Left colon (tissue), 2 donors: ENCODE measurements at places on chromosomes 7 and 10.

DNA sequence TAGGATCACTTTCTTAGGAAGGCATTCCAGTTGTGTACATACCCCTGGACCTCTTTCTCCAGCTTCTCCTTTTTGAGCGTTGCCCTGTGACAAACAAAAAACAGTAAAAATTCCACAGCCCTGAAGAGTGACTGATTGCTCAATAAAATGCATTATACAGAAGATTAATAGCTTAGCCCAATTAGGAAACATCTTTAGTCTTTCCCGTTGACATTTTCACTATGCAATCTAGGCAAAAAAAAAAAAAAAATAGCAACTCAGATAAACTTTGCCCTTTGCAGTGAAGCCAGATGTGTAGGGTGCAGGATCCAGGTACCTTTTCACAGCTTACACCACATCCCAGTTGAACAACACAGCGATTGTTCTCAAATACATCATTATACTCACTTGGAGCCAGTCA lies 17.9 kb downstream of the COL28A1 start:
- DNase-seq = no peak

- no peak for DNase-seq
Observed at GRCh38 chr10:127989481-127990012, 82.6 kb downstream of the PTPRE start.

DNA sequence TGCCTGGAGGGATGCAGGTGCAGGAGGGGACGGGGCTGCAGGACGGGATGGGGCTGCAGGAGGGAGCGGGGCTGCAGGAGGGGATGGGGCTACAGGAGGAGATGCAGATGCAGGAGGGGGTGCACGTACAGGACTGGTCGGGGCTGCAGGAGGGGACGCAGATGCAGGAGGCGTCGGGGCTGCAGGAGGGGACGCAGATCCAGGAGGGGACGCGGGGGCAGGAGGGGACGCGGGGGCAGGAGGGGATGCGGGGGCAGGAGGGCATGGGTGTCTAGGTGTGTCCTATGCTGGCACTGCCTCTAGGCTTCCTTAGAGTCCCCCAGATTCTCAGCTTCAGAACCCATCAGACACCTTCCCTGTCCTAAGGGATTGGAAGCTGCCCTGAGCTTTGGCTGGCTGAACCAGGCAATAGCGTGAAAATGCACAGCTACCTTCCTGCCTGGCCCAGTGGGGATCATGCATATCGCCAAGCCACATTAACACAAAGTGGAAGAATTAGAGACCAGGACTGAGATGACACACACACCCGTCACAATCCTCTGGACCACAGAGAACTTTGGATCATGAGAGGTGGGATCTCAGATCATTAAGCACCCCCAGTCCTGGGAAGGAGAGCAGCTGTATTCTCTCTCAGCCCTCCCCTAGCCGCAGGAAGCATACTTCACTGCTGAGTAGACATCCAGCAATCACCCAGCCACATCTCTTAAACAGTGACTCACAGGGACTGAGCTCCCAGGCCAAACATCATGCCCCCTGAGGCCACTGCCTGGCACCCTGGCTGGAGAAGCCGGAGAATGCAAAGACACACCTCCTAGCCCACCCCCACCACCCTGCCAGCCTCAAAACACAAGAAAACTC lies 67.3 kb downstream of the VWA2 start:
- DNase-seq = no peak

DNA sequence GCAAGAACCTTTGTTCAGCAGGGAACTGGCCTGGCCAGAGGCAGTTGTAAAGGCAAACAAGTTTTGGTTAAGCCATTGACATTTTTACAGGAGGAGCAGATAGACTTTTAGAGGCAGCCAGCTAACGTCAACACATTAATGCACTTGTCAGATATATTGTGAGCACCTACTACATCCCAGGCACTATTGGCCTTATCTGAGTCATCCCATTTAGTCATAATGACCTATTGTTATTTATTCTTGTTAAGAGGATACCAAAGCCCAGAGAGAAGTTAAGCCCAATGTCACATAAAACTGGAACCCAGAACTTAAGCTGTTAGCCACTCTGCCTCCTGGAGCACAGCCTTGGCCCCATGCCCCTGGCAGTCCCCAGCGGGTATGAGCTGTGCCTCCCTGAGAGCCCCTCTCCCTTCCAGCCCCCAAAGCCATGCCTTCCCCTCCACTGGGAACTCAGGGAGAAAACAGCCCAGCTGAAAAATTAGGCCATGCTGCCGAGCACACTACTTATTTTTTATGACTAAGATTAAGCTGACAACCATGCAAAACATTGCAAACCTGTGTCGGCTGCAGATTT lies 32.7 kb upstream of the TRIM8 start:
- no peak for DNase-seq

DNA sequence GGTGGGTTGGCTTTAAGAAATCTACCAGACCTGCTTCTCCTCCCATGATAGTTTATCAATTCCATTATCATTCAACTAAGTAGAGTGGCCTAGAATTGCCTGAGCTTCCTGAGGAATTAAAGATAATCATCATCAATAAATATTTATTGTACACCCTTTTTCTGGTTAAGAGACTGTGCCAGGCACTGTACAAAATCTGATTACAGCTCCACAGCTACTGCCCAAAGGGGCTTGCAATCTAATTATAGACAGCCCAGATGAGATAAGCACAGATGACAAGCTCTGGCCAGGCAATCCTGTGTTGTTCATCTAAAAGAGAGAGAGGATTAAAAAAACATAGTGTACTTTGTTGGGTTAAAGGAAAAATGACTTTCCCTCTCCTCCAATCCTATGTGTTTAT lies 586.4 kb downstream of the GATA3 start:
- DNase-seq = no peak

DNA sequence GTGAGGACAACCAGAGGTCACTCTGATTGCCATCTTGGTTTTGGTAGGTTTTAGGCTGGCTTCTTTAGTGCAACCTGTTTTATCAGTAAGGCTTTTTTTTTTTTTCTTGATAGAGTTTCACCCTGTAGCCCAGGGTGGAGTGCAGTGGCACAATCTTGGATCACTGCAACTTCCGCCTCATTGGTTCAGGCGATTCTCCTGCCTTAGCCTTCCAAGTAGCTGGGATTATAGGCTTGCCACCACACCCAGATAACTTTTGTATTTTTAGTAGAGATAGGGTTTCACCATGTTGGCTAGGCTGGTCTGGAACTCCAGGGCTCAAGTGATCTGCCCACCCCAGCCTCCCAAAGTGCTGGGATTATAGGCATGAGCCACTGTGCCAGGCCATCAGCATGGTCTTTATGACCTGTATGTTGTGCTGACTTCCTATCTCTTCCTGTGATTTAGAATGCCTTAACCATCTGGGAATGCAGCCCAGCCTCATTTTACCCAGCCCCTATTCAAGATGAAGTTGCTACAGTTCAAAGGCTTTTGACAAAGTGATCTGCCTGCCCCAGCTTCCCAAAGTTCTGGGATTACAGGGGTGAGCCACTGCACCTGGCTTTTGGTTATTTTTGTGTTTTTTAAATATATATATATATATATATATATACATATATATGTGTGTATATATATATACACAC lies 7.0 kb upstream of the ZNF425 start:
- no peak for DNase-seq

GRCh38 chr10:10149899-10150298 lies 867.8 kb upstream of the CELF2 start:
- DNase-seq = no peak

DNA sequence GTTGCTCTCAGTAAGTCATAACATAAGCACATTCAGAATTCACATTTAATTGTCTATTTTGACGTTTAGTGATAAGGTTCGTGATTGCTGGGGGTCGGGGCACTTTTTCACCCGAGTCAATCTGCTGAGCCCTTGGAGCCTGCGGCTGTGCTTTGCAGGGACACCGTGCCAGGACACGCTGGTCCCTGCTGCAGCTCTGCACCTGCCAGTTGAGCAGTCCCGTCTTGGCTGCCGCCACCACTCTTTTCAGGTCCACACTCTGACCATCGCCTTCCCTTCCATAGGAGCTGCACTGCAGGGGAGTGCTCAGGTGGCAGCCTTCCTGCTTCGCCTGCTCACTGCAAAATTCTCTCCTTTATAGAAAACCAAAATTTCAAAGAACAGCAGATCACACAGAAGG lies 36.4 kb downstream of the CUL1 start:
- DNase-seq = no peak

DNA sequence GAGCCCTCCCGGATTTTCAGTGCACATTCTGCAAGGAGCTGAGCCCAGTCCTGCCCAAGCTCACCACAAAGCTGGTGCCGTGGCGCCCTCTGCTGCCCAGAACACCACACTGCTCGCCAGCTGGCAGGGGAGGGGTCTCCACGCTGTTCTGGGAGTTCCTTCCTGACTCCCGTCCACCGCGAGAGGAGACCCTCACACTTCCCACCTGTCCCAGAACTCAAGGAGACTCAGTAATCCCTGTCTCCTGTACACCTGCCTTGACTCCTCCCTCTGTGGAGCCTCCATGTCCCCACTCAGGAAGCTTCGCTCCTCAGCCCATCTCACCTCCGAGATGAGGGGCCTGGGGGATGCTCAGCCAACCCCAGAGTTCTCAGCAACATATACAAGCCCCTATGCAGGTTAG lies 11.3 kb downstream of the C10orf105 start:
- no peak for DNase-seq

DNA sequence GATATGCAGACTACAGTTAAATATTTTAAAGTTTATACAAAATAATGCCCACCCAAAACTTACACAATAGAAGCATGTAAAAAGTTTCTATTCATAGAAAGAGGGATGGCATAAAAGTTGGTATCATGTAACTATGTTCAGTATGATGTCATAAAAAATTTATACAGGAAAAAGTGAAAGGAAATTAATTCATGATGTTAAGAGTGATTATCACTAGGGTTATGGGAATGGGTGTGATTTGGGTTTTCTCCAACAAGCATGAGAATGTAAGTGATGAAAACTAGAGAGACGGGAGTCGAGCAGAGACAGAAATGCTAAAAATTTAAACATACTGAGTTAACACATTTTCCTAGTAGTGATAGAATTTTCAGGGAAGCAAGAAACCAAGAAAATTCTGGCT lies 52.7 kb downstream of the GDI2 start:
- no peak for DNase-seq

- no peak for DNase-seq
Observed at GRCh38 chr10:78199005-78199725, 165.5 kb downstream of the RPS24 start.

- no peak for DNase-seq
Observed at GRCh38 chr7:26167303-26167934, 15.4 kb downstream of the NFE2L3 start.

DNA sequence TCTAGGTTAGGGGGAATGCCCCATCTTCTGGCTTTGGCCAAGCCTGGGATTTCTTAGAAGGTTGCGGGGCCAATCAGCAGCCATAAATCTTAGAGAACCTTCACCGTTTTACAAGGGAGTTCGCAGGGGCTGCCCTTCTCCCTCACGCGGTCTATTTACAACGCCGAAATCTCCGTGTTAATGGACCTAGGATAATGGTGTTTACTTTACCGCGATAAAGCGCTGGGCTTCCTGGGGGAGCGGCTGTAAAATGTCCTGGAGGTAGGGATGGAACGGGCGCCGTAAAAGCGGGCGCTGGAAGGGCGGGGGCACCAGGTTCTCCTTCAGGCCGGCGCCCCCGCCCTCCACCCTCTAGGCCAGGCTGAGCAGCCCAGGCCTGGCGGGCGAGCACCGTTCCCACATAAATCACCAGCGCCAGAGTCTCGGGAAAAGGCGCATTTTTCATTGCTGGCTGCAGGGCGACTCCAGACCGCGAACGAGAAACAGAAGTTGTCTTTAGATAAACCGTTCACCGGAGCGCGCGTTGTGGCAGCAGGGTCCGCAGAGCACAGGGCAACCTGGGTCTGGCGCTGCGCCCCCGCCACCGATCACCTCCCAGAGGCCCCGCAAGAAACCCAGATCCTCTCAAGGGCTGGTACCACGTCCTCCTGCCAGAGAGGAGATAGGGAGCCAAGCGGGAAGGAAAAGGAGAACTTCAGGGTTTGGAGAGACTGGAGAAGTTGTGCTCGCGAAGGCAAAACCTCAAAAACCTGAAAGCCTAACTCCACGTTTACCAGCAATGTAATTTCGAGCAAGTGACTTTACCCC lies 12.5 kb upstream of the NKX2-3 start:
- DNase-seq = no peak

DNA sequence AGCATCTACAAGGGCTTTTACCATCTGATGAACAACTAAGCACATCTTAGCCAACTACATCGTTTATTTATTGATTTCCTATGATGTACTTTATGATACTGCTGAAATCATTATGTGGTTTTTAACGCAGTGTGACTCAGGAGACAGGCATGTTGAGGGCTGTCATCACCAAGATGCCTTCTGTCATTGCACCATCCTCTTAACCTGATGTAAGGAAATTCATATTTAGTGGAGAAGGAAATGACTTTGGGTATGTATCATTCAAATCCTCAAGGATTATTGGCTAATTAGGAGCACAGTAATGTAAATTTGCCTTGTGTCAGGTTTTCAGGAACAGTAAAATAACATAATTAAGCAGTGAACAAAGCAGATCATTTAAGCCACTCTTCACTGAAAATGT lies 138.5 kb upstream of the MGMT start:
- no peak for DNase-seq

DNA sequence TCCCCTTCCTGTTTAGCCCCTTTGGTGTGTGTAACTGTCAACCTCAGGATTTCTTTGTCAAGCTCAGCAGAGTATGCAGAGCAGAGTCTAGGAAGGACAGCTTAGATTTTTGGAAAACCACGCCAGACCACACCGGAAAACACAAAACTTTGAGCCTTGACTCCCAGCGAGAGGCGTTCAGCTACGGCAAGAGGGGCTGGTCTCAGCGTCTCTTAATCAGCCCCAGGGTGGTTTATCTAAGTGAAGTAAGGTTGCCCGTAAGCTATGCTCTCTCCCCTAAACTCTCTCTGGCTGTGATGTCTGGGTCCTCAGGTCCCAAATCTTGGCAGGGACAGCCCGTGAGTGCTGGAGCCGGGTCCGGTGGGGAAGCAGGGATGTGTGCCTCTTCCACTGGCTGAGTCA lies 230.9 kb downstream of the KLF6 start:
- DNase-seq = no peak

GRCh38 chr10:95035332-95036295 lies 33.7 kb downstream of the CYP2C8 start:
- no peak for DNase-seq

DNA sequence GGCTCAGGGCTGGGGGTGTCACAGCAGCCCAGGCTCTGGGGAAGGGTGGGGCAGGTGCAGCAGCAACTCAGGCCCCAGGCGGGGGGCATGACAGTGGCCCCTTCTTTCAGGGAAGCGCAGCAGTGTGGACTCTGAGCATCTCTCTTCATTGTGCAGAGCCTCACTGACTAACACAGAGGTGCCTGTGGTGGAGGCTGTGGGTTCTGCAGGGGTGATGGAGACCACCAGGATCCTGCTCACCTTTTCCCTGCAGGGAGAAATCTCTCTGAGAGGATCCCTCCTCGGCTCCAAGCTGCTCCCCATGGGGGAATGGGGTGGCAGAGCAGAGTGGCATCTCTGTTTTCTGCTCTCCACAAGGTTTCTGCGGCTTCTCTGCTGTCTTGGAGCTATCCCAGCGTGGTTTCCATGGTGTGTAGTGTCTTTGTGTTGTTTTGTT lies 37.8 kb upstream of the SHH start:
- no peak for DNase-seq

DNA sequence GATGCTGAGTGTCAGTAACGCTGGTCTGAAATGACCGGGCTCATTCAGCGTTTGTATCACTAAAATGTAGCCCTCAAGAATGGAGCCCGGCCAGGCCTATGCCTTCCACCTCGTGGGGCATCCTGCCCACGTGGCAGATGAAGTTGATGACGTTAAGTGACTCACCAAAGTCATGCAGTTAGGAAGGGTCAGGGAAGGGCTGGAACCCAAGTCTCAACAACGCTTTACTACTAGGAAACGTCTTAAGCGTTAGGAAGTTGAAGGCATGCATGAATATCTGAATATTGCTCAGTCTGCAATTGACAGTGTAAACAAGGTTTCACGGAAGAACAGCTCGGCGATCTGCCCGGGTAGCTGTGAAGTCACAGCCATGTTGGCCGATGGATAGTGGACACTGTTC lies 14.0 kb upstream of the UBE3C start:
- DNase-seq = no peak
